ENCODE measurements at places on chromosomes 12 and 14.

- DNase-seq = no peak
These were observed 54.6 kb upstream of the ARHGAP5 start for GRCh38 chr14:32022525-32022924.

GRCh38 chr12:88163371-88163770 lies 21.3 kb downstream of the TMTC3 start:
- DNase-seq = no peak

- DNase-seq = no peak
These were observed 54.6 kb downstream of the C12orf56 start for GRCh38 chr12:64335886-64336466.

DNA sequence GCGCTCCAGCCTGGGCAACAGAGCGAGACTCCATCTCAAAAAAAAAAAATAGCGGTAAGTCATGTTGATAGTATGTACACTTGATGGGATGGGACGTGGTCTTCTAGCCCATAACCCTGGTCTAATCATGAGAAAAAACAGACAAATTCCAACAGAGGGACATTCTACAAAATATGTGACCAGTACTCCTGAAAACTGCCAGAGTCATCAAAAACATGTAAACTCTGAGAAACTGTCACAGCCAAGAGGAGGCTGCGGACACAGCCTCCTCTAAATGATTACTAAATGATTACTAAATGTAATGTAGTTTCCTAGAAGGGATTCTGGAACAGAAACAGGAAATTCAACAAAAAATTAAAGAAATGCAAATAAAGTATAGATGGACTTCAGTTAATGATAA lies 20.9 kb downstream of the CDKL1 start:
- no peak for DNase-seq

- DNase-seq = no peak
These were observed 382.2 kb downstream of the FUT8 start for GRCh38 chr14:65794674-65795279.

GRCh38 chr14:100435459-100435858 lies 112.3 kb downstream of the SLC25A47 start:
- DNase-seq = no peak

GRCh38 chr14:29804481-29805266 lies 123.0 kb downstream of the PRKD1 start:
- no peak for DNase-seq

GRCh38 chr14:97381309-97381708 lies 584.1 kb downstream of the VRK1 start:
- no peak for DNase-seq

DNA sequence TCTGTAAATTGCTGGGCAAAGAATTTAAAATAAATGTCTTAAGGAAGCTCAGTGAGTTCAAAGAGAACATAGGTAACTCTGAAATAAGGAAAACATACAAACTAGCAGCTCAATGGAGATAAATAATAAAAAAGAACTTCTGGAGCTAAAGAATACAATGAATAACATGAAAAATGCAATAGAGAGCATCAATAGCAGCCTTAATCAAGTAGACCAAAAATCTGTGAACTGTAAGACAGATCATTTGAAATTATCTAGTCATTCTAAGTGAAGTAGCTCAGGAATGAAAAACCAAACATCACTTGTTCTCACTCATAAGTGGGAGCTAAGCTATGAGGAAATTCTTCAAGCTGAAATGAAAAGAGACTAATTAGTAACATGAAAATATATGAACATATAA lies 5.8 kb upstream of the ABCC9 start:
- no peak for DNase-seq

GRCh38 chr14:101593411-101594238 lies 32.3 kb downstream of the DIO3 start:
- no peak for DNase-seq

- DNase-seq = no peak
These were observed 1.2 kb downstream of the PIK3C2G start for GRCh38 chr12:18262514-18262913.

- no peak for DNase-seq
These were observed 9.8 kb upstream of the BDKRB2 start for GRCh38 chr14:96194657-96195431.

GRCh38 chr14:65356327-65356836 lies 56.1 kb upstream of the FUT8 start:
- DNase-seq = peak; percentile 23

- DNase-seq = no peak
These were observed 261.7 kb upstream of the CRY1 start for GRCh38 chr12:107355004-107355565.
